ENCODE measurements at places on chromosomes 13 and 19.
A peak's percentile ranks its signal among the peaks of the same experiment; 100 is the strongest.

DNA sequence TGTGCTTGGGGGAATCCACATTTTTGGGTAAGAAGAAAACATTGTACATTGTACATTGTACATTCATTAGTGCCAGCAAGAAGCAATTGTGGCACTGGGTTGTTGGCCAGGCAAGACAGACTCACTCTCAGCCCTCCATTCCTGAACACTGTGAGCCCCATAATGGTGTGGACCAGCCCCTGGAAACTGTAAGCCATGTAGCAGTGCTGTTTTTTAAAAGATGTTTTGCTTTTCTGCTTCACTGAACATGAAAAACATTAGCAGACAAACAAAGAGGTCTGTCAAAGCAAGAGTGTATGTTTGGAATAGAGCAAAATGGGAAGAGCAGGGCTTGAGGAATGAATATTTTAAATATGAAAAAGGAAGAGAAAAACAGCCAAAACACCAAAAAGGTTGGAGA lies 39.1 kb upstream of the IL17D start:
- DNase-seq: no peak

DNA sequence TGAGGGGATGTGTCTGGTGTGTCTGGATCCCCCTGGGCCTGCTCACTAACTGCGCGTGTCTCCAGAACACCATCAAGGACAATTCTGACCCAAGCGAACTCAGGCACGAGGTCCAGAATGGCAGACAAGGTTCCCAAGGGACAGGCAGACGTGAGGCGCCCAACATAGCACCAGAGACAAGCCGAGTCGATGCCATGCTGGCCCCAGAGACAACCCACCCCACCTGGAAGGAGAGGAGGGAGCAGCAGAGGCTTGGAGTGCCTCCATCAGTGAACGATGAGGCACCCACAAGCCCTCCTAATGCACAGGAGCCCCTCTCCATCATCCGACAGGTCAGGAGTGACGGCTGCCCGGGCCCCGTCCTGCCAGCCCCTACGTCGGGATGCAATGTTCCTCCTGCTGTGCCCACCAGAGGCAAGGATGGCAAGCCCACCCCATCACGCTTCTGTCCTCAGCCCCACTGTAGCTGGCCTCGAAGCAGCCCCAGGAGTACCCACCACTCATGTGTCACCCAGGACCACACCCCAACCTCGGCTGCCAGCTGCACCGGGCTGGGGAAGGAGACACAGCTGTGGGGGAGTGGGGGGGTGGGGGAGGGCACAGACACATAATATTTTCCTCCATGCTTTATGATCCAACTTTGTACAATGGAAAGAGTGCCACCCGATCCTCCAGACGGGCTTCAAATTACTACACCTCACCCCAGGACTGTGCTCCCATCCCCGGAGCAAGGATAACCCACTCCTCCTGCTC lies 11.8 kb downstream of the AP3D1 start:
- no peak for DNase-seq

GRCh38 chr13:94256721-94257120 lies 222.8 kb downstream of the DCT start:
- peak; percentile 21 for DNase-seq

GRCh38 chr13:75174481-75174880 lies 307.5 kb downstream of the TBC1D4 start:
- no peak for DNase-seq

DNA sequence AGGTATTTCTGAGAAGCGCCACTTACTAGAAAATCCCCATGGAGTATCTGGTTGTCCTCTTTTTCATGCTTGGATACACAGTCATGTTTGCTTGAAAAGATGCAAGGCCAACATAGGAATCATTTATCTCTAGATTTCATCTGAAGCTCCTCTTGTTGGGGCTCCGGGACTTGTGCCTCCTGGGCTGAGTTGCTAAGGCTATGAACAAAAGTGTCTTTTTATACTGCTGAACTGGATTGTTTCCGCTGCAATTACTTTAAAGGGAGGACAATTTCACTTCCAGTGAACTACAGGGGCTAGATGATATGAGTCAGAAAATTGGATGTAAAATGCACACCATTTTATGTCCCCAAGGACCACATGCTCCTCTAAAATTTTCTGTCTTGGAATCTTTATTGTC lies 114.1 kb downstream of the TNFSF13B start:
- no peak for DNase-seq

- no peak for DNase-seq
Measured at GRCh38 chr13:28582892-28583240, 76.1 kb upstream of the POMP start.

GRCh38 chr19:36081385-36081784 lies 26.7 kb downstream of the WDR62 start:
- no peak for DNase-seq

GRCh38 chr13:50355797-50356196 lies 340.6 kb downstream of the KCNRG start:
- no peak for DNase-seq

DNA sequence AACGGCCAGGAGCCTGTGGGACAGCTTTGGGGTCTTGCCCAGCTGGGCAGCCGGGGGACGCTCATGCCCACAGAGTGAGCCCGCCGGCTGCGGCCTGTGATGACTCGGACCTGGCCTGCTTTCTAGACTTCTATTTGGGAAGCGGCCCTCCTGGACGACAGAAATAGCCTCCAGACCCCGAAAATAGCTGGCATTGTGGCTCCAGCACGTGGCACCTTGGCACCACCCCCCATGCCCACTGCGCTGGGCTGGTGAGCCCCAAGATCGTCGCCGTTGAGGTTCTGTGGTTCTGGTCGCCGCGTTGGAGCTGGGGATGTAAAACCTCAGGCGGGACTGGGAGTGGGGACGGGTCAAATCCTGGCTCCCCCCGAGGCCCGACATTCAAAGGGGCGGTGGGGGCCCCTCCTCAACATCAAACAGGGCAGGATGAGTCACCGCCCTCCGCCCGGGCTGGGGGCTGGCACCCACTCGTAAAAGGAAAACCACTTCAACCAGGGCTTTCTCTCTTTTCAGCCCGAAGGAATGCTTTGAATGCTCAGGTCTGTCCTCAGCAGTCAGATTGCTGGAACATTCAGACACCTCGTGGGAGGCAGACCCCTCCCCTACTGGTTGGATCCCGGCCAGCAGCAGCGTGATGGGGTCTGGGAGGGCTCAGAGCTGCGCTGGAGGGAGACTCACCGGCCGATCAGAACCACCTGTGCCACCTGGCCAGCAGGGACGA lies 42.1 kb downstream of the GADD45B start:
- DNase-seq: no peak

GRCh38 chr13:33218426-33218825 lies 67.1 kb downstream of the STARD13 start:
- DNase-seq: no peak

DNA sequence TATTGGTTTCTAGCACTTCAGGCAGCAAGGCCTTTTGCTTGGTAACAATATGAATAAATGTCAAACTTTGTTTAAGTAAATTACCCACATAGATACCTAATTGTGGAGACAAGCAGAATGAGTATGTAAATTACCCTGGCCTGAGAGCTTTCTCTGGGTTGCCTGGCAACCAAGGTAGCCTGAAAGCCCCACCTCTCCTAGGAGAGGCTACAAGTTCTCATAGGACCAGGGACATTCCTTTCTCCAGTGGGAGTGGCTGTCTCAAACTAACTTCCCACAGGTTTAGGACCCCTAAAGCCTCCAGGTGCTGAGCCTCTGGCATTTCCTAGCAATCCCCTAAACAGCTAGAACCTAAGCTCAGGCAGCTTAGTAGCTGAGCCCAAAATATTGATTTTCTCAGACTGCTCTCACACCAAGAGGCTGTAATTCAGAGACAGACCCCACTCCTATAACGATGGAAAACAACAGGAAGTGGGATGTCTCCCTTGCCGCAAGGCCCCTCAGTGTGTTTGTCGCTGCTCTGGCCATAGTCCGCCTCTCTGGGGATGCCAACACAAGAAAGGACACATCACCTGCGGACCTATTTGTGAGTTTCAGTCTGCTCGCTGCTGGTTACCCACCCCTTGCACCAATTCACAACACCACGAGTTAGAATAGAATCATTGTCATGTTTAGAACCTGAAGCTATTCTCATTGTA lies 207.3 kb downstream of the DLEU7 start:
- DNase-seq: no peak

DNA sequence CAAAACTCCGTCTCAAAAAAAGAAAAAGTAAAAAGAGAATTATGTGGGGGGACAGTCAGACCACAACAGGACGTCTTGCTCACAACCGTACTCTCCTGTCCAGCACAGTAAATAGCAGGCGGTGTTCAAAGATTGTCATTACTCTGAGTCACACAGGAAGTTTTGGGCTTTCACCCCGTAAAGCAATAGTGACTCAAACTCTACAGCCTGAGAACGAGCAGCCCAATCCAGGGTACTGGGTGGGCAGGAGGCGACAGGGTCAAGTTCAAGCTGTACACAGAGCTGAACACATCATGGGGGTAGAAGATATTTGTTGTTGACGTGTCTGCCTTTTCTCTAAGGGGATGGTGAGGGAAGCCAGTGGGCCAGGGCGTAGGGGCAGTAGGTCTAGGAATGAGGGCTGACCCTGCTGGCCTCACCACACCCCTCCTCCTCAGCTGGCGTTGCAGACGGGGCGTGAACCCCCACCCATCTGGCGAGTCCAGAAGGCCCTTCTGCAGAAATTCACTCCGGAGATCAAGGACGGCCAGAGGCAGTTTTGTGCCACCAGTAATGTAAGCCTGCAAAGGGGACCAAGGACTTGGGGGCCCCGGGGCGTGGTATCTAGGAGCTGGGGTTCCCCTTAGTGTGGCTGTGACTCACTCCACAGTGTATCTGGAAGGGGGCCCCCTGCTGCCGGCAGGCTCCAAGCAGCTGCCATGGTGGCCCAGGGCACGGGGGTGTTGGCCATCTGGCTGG lies 23.3 kb downstream of the PRR12 start:
- peak; percentile 81 for DNase-seq
